ENCODE measurements at places on chromosomes 2 and 18. TPM values are rescaled to one million over a fixed set of nuclear protein-coding genes. Genes with fewer than 3 reads are reported as not detected.

CHPF gene
- 12.8 TPM for total RNA-seq

- no peak for DNase-seq
Measured at GRCh38 chr2:74083750-74084149, 64.0 kb downstream of the BOLA3 start.

GRCh38 chr2:238418196-238418998 lies 8.3 kb upstream of the ASB1 start:
- no peak for DNase-seq

- peak; percentile 71 for DNase-seq
Measured at GRCh38 chr2:97749581-97749980, 36.2 kb downstream of the ZAP70 start.

GRCh38 chr2:29114586-29114945 lies 649 bp upstream of the CLIP4 start:
- DNase-seq, result no peak

DNA sequence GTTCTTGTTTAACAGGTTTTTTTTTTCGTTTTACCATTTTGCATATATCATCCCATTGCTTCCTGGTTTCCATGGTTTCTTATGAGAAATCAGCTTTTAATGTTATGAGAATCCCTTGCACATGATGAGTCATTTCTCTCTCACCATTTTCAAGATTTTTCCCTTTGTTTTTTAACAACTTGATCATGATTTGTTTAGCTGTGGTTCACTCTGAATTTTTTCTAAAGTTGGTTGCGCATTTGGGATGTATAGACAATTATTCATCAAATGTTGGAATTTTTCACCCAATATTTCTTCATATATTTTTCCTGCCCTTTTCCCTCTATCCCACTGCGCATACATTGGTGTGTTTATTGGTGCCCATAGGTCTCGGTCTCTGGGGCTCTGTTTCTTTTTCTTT lies 42.4 kb upstream of the BIN1 start:
- DNase-seq, result no peak

Measured in spleen (tissue), 13 donors.